ENCODE measurements at places on chromosomes 1 and 21. TPM values are rescaled to one million over a fixed set of nuclear protein-coding genes. Genes with fewer than 3 reads are reported as not detected.

The NBPF10 gene
- 2.0 TPM for total RNA-seq

The CRYZ gene
- total RNA-seq, result 20.7 TPM

The GBP7 gene
- total RNA-seq, result not detected

The IVL gene
- total RNA-seq, result not detected

The ADGRL2 gene
- total RNA-seq, result 74.1 TPM

The JAM2 gene
- total RNA-seq, result 0.82 TPM

The FBLIM1 gene
- 103 TPM for total RNA-seq

The SLC1A7 gene
- 0.82 TPM for total RNA-seq

The ZBTB7B gene
- total RNA-seq, result 12.3 TPM

The LAPTM5 gene
- 0.35 TPM for total RNA-seq

The DDAH1 gene
- total RNA-seq, result 82.9 TPM

The FABP3 gene
- 135 TPM for total RNA-seq

The TNFSF18 gene
- not detected for total RNA-seq

The CNTN2 gene
- under 0.01 TPM for total RNA-seq

The CYP2J2 gene
- total RNA-seq, result 1.4 TPM

The FNDC5 gene
- 2.9 TPM for total RNA-seq

The HPDL gene
- 2.8 TPM for total RNA-seq

The HMGCS2 gene
- total RNA-seq, result not detected

The LCE1D gene
- not detected for total RNA-seq

The SLC16A1 gene
- 88.3 TPM for total RNA-seq

The ESRRG gene
- under 0.01 TPM for total RNA-seq

The CD55 gene
- total RNA-seq, result 38.5 TPM

The DDX59 gene
- total RNA-seq, result 10.6 TPM

The NTNG1 gene
- total RNA-seq, result 11.2 TPM

The CCDC30 gene
- 0.47 TPM for total RNA-seq

The KCNAB2 gene
- 8.3 TPM for total RNA-seq

The CCDC185 gene
- total RNA-seq, result not detected

The KLHL20 gene
- total RNA-seq, result 21.1 TPM

The FTCD gene
- total RNA-seq, result 1.4 TPM

The TDRD5 gene
- not detected for total RNA-seq

The PLCH2 gene
- total RNA-seq, result not detected

The BEND5 gene
- 6.9 TPM for total RNA-seq

The RNF223 gene
- total RNA-seq, result not detected

The VAMP3 gene
- total RNA-seq, result 117 TPM

The FAM163A gene
- not detected for total RNA-seq

The KCNQ4 gene
- total RNA-seq, result not detected

The RAB13 gene
- 67.0 TPM for total RNA-seq

The ZNF695 gene
- 0.60 TPM for total RNA-seq

The CCDC181 gene
- not detected for total RNA-seq

The CELA3A gene
- not detected for total RNA-seq

The SCP2 gene
- 121 TPM for total RNA-seq

The RYR2 gene
- 0.09 TPM for total RNA-seq

The GCSAML gene
- not detected for total RNA-seq

The LYPD8 gene
- not detected for total RNA-seq

The LGR6 gene
- not detected for total RNA-seq

The DCDC2B gene
- total RNA-seq, result not detected

Data from pericardium fibroblast (primary cell).